ENCODE measurements at places on chromosomes 6 and 20.

GRCh38 chr6:82057846-82058554 is 189.5 kb downstream of the IBTK start:
- DNase-seq = no peak

DNA sequence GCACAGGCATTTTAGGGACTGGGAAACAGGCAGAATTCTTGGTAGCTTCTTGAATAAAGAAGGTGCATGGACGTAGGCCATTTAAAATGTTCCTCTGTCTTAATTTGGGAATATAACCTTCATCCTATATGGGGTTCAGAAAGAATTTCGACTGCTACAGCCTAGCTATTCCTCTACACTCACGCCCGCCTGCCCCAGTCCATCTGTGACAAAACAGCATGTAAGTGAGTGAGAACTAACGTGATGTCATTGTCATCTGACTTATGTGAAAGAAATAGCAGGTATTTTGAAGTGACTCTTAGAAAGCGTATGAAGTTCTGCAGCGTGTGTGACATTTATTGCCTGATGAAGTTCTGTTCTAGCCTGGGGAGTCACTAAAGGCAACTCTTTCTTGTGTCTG is 52.2 kb upstream of the SLC22A1 start:
- DNase-seq = no peak

- no peak for DNase-seq
These were observed 45.2 kb downstream of the DSTN start for GRCh38 chr20:17614812-17615644.

DNA sequence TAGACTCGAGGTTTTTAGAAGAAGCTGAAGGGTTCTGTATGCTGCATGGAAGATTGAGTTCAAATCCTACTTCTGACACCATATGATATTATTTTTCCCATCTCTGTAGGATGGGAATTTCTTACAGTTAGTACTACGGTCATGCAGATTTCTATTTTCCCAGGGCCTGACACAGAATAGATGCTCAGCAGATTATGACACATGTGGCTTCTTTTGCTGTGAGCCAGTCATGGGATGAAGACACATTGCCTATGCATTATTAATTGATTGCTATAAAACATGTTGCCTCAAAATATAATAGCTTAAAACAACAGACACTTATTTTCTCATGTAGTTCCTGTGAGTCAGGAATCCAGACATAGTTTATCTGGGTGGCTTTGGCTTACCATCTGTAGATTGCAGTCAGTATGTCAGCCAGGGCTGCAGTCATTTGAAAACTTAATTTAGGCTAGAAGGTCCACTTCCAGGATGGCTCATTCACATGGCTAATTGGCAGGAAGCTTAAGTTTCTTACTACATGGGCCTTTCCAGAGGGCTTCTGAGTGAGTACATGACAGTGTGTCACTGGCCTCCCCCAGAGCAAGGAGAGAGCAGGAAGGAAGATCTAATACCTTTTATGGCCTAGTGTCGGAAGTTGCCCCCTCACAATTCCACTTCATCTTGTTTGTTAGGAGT is 29.5 kb downstream of the TOP1 start:
- no peak for DNase-seq

GRCh38 chr20:13800728-13801134 is 15.9 kb downstream of the NDUFAF5 start:
- DNase-seq = no peak

- no peak for DNase-seq
These were observed 17.6 kb downstream of the ZHX3 start for GRCh38 chr20:41299899-41300298.

DNA sequence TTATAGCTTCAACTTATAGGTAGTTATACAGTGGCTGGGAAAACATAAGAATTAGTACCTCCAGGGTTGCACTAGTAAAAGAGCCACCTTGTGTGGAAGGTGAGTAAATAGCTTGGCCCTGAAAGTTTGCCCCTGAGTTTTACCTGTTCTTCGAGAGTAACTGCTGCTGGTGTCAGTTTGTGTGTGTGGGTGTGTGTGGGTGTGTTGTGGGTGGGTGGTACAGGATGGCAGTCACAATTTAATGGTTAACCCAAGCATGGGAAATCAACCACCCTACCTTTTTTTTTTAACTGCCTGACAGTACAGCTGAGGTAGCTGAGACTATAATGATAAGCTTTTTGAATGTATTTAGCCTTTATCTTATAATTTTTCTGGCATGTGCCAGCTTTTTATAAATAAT is 137.3 kb downstream of the STXBP5 start:
- no peak for DNase-seq

GRCh38 chr6:41176189-41176588 is 13.3 kb upstream of the TREM2 start:
- DNase-seq = no peak

GRCh38 chr6:118761645-118762044 is 110.3 kb upstream of the CEP85L start:
- DNase-seq = no peak

GRCh38 chr6:126372626-126373025 is 32.7 kb downstream of the CENPW start:
- no peak for DNase-seq

DNA sequence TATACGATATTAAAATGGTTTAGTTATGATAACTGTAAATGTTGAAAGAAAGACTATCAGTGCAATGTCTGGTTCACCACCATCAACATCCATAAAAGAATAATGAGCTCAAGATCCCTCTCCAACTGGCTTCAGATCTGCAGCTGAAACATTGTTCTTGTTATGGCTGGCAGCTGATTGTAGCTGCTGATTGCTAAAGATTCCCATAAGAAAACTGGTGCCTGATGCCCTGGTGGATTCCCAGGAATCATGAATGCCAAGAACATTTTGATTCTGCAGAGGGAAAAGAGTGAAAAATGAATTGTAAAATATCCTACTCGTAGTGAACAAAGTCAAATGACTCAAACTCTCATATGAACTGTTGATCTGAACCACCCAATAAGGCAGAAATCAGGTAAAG is 1160.2 kb downstream of the EPHA7 start:
- no peak for DNase-seq

- DNase-seq = peak; percentile 25
These were observed 437 bp downstream of the CD40 start for GRCh38 chr20:46118481-46119020.

DNA sequence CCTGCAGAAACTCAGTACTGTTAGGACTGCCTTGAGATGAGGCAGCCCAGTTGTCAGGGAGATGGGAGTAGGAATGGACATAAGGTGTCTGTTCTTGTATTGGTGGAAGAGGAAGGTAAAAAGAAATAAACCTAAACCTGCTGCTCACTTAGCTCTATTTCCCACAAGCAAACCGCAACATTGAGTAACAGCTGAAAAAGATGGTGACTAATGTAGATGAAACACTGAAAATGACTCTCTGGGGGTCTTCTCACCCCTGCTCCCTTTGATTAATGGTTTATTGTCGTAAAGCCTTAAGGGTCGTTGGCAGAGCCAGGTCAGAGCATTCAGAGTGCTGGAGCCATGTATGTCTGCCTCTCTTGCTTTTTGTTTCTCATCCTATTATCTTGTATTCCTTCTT is 87.5 kb downstream of the FOXO3 start:
- DNase-seq = no peak

GRCh38 chr6:114155763-114156162 is 184.8 kb upstream of the HDAC2 start:
- DNase-seq = no peak

DNA sequence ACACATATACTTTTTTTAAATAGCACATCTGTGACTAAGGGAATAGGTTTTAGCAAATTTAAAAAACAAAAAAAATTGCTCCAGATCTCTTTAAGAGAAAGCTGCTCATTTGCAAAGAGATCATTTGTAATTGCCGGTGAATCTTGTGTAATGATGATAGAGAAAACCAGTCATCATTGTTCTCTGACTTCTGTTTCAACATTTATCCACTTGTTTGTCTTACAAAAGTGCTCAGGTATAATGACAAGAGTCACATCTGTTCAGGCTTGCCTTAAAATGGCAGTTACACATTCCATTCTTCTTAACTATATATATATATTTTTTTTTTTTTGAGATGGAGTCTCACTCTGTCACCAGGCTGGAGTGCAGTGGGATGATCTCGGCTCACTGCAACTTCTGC is 165.2 kb downstream of the AIG1 start:
- no peak for DNase-seq

- DNase-seq = peak; percentile 21
These were observed 726 bp upstream of the ARFGEF3 start for GRCh38 chr6:138161088-138161337.

DNA sequence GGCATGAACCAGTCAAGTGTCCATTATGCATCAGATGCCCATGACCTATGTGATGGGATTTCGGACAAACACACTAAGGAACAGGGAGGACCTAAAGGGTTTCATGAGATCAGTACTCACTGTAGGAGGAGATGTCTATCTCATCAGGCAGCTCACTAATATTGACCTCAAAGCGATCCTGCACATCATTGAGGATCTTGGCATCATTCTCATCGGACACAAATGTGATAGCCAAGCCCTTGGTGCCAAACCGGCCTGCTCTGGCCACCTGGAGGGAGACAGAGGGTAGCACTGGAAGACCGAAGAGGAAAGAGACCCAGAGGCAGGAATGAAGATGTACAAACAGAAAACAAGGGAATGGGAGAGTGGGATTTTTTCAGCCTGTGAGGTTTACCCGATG is 1.9 kb downstream of the MCCD1 start:
- DNase-seq = no peak

- DNase-seq = no peak
These were observed 110.7 kb upstream of the PHACTR1 start for GRCh38 chr6:12605888-12606345.

- no peak for DNase-seq
These were observed 68.3 kb upstream of the EXOC2 start for GRCh38 chr6:760982-761955.

DNA sequence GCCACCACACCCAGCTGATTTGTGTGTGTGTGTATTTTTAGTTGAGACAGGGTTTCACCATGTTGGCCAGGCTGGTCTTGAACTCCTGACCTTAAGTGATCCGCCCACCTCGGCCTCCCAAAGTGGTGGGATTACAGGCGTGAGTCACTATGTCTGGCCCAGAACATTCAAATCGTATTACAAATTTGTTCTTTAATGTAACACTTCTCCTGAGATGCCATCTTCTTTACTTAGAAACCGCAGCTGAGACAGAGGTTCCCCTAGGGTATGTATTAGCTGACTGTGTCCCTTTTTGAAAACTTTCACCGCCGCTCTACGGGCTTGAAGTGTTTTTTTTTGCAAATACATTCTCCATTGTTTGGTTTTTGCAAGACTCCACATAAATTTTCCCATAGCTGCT is 62.6 kb downstream of the TOX2 start:
- DNase-seq = no peak

GRCh38 chr6:165895421-165896165 is 232.6 kb upstream of the PDE10A start:
- DNase-seq = no peak

- no peak for DNase-seq
These were observed 197.9 kb downstream of the CDH4 start for GRCh38 chr20:61449916-61450315.

GRCh38 chr20:13420625-13421024 is 199.6 kb downstream of the ISM1 start:
- DNase-seq = no peak

DNA sequence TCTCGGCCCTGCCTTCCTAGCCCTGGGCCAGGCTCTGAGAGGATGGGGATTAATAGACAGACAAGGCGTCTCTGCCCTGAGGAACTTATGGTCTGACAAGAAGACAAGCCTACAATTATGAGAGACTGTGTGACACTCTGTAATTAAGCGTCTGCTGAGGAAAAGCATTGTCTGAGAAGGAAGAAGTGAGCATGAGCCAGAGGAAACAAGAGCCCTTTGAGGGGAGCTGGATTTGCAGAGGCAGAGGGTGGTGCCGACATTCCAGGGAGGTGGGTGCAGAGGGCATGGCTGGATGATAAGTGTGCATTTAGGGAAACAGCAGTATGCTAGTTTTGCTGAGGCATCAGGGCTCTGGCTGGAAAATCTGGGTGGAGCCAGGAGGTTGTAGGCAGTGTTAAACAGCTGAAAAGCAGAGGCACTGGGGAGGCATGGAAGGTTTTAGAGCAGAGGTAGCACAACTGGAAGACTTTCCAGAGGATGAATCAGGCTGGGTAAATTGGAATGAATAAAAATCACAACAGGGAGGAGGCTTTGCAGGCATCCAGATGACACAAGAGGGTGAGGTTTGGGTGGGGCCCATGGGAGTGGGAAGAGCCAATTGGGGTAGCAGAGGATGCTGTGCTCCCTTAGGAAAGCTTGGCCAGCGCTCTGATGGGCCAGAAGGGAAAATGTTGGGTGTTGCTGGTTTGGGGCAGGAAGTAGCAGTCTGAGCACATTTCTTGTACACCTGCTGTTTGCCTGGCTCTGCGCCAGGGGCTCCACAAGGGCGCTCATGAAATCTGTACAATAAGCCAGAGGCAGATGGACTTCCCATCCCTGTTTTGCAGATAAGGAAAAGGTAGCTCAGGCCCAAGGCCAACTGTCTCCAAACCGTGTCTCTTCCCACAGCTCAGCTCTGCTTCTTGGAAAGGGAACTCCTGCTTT is 74.0 kb upstream of the MYL9 start:
- no peak for DNase-seq

DNA sequence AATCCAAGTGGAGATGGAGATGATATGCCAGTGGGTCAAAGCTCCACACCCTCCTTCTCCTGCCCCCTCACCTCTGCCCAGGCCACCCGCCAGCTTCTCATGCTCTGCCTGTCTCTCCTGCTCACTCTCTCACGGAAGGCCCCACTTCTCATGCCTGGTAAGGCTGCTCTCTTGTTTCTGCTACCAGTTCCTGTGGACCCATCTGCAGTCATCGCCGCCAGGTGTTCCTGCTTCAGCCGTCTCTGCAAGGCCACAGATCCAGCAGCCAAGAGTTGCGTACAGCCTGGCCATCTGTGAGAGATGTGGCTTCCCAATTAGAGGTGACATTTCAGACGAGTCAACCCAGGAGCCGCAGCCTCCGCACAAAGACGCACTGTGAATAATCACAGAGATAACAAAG is 40.8 kb upstream of the NXT1 start:
- no peak for DNase-seq

DNA sequence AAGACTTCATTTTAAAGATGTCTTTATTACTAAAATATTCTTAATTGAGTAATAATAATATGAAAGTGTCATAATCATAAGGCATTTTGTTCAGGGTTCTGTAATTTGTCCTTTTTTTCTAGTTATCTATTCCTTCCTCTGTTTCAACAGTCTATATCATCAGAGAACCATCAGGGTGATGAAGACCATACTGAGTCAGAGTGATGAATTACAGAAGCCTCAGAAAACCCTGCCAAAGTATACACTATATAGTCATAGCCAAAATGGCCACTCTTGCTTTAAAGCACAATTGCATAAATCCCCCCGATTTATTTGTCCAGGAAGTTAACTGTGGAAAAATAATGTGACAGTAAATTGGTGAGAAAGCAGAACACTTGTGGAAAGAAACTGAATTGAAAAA is 735.0 kb downstream of the EPHA7 start:
- no peak for DNase-seq

DNA sequence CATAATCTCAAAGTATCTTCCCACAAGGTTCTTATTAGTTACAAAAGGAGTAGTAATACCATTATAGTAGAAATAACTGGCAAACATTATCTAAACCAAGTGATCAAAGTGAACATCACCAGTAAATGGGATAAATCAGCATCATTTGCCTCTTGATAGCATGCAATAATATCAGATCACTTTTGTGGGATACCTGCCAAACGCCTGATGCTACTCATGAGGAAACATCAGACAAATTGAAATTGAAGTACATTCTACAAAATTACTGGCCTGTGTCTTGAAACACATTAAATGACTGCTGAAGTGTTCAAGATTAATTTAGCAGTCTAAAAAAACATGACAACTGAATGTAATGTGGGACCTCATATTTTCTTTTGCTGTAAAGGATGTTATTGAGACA is 208.1 kb downstream of the TINAG start:
- DNase-seq = no peak

Data from natural killer cell (primary cell).